ENCODE measurements at places on chromosomes 2 and 18. TPM values are rescaled to one million over a fixed set of nuclear protein-coding genes. Genes with fewer than 3 reads are reported as not detected.

Gene MEP1B
- not detected for total RNA-seq

Gene SEPTIN10
- total RNA-seq, result 101 TPM

Gene RBM44
- 0.16 TPM for total RNA-seq

Gene ARHGAP28
- total RNA-seq, result 5.0 TPM

Gene PDCL3
- 9.3 TPM for total RNA-seq

Gene HOXD8
- not detected for total RNA-seq

Gene SRD5A2
- not detected for total RNA-seq

Gene LYG2
- total RNA-seq, result not detected
